Stimulated activated CD8-positive, alpha-beta memory T cell treated with anti-CD3 and anti-CD28 coated beads, Interleukin-4, amount 100 ng/mL, for 4 hours (primary cell): ENCODE measurements at places on chromosomes 13 and 19.

DNA sequence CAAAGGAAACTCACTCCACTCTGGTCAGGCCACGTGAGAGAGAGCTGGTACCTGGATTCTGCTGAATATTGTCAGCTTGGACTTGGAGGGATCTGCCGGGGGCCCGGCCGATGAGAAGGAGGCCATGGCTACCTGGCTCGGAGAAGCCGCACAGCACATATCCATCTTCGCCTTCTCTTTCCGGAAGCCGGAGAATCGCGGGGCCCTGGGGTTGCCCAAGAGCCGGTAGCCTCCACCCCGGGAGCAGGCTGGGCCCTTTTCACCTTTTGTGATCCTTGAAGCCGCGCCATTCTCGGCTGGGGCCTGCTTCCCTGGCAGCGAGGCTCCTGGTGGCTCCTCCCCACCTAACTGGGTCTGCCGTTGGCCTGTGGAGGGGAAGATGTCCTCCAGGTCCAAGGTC, 28.9 kb downstream of the ZNF541 start:
- no peak for DNase-seq

DNA sequence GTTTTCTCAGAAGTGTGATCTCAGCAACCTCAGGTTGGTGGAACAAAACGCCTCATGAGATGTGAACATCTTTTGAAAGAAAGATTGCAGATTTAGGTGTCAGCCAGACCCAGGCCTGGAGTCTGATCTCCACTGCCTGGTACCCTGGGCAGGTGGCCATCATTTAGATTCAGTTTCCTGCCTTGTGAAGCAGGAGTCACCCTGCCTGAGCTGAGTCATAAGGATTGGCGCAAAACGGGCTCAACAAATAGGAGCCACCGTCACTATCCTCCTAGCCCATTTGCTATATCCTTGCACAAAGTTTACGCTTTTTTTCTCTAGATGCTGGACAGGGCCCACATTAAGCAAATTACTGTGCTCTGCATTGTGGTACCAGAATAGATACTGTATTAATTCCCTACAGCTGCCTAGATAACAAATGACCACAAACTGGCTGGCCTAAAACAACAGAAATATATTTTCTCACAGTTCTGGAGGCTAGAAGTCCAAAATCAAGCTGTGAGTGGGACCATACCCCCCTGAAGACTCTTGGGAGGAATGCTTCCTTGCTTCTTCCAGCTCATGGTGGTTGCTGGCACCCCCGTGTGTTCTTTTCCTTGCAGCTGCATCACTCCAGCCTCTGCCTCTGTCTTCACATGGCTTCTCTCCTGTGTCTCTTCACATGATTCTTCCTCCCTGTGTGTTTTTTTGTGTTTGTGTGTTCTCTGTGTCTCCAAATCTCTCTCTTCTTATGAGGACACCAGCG, 38.2 kb downstream of the TNFSF11 start:
- no peak for DNase-seq

DNA sequence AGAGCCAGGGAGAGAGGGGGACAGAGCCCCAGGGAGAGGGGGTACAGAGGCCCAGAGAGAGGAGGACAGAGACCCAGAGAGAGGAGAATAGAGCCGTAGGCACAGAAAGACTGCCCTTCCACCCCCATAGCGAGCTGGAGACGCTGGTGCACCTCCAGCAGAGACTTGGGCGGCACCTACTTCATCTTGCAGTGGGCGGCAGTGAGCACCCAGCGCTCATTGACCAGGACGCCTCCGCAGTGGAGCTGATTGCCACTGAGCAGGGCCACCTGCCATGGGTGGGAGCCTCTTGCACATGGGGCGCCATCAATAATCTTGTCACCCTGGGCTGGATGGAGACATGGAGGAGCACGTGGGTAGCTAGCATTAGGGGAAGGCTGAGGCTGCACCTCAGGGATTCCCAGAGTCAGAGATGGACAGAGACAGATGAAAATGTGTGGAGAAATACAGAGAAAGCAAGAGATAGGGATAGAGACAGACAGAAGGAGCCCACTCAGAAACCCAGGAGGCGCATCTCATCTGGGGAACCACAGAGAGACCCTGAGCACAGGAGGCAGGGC, 2.0 kb downstream of the KLK7 start:
- no peak for DNase-seq

GRCh38 chr13:67416047-67416925, 186.2 kb upstream of the PCDH9 start:
- DNase-seq: no peak

DNA sequence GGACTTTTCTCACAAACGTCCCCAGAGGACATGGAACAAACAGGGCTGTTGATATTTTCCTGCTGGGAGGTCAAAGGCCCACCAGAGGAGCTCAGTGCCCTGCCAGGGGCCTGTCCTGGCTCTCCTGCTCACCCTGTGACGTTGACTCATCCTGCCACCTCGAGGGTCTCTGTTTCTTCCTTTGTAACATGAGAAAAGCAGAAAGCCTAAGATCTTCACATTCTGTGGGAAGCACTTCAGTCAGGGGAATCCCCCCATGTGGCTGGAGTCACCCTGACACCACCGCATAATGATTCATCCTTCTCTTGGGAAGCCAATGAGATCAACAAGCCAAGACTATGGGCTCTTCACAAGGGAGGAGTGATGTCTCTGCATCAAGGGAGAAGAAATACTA, 147.9 kb downstream of the KATNAL1 start:
- no peak for DNase-seq

DNA sequence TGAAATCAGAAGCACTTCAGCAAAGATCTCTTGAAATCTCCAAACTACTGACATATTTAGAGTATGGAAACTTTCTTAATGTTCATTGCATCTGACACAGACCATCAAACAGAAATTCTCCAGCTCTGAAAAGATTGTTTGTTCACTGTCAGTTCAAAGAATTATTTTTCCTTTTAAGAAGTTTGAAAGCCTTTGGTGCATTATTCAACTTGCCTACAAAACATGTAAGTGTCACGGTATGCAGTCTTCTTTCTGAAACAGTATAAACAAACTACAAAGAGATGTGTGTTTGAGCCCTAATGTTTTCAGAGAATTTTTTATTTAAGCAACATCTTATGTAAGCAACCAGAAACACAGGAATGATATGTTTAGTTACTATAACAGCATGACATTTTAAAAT, 125.4 kb downstream of the FGF14 start:
- DNase-seq: no peak

DNA sequence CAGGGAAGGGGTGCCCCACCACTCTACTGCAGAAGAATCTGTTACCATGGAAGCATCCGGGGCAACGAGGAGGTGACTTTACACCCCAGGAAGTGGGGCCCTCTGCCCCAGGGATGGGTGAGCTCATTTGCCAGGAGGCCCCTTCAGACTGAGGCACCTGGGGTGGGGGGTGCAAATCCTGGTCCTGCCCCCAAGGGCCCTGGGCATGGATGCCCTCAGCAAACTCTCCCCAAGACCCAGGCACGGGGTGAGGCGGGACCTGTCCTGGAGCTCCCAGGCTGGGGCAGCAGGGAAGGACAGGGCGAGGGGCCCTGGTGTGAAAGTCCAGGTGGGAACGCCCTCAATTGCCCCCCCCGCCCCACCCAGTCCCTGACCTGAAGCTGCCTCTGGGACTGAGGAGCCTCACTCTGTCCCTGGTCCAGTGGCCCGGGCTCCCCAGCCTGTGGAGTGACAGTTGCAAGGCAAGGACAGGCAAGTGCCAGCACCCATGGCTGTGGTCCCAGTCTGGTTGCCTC, 52.5 kb downstream of the C1QTNF9 start:
- DNase-seq: no peak

DNA sequence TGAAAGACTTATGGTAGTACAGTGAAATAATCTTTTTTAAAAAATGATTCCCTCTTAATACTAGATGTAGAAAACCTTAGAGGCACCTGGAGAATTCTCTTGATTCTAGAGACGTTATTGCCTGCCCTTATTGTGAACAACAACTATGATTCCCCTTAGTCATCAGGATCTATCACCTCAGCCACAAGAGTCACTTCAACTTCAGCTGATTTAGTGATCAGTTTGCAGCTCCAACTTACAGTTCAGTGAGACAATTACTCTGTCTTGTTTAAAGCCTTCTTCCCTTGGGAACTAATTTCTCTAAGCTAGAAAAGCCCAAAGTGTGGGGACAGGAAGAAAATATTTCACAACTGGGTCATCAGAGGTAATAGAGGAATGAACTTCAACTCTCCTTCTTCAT, 254.3 kb upstream of the SLITRK1 start:
- DNase-seq: no peak

DNA sequence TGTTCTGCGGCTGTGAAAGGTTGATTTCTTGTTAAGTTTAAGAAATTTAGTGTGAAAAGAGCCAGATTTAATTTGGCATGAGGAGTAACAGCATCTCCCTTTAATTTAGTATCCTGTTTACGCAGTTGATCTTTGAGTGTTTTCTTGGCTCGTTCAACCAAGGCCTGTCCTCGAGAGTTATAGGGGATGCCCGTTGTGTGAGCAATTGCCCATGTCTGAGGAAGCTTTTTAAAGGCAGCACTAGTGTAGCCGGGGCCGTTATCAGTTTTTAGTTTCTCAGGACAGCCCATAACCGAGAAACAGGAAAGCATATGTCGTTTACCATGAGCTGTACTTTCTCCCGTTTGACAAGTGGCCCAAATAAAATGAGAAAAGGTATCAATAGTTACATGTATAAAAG, 47.5 kb upstream of the ZNF43 start:
- DNase-seq: no peak

GRCh38 chr13:20118268-20119140, 42.3 kb downstream of the GJA3 start:
- DNase-seq: no peak

GRCh38 chr19:15114153-15114540, 6.9 kb downstream of the SYDE1 start:
- DNase-seq: no peak

DNA sequence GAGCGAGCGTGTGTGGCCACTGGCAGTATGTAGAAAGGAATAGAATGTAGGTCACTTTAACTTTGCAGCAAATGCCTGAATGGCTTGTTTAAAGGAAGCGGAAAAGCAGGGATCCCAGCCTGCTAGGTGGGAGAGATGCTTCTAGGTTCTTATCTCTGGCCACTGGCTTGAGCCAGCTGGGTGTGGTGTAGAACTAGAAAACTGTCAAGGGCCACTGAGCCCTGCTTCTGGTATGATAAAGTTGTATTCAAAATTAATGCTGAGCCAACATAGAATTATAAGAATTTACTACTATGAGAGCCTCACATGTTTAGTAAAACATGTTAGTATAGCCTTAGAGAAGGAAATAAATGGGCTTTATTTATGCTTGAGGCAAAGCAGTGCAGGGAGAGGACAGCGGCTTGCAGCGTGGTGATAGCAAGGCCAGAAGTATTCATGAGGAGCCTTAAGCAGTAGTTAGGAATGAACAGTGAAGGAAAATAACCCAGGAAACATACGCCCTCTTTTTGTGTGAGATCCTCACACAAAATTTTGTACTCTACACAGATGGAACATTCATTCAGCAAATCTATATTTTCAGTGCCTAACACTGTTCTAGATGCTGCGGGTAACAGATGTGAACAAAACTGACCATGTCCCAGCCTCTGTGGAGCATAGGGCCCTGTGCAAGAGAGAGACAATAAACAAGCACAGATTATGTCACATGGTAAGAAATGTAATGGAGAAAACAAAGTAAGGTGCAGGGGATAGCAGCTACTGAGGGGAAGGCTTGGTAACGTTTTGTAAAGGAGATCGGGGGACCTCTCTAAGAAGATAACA, 863.2 kb downstream of the DIAPH3 start:
- DNase-seq: no peak

DNA sequence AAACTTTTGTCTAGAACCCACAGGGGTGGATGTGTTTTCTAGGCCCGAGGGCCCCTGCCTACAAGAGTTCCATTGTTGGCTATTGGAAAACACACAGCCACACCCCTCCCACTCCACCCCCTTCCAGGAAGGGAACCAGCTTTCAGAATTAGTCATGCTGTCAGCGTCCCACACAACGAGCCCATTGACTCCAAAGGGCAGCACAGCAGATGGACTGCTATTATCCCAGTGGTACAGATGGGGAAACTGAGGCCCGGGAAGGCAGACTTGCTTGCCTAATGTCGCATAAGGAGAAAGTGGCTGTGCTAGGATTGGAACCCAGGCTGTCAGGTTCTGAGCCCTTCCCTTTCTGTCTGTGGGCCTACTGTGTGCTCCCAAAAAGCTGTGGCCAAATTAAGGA, 8.1 kb upstream of the FXYD3 start:
- no peak for DNase-seq

DNA sequence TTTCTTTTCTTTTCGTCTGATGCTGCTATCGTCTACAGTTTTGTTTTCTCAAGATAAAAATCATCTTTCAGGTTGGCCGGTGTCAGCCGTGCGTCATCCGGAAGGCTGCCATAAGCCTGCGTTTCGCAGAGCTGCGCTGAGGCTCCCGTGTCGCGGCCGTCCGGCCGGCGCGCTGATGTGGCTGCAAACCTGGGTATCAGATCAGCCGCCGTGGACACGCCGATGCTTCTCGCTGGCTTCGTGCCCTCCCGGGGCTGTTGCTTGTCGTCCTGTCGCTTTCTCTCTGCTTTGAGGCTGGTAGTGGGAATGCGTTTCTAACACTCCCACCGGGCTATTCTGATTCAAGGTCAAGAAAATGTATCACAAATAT, 45.9 kb upstream of the TFDP1 start:
- no peak for DNase-seq

- no peak for DNase-seq
These were observed 1437.9 kb downstream of the EFNB2 start for GRCh38 chr13:105097521-105097920.

- DNase-seq: no peak
These were observed 435.9 kb upstream of the SGCG start for GRCh38 chr13:22744688-22745452.

- DNase-seq: no peak
These were observed 968 bp upstream of the KL start for GRCh38 chr13:33015241-33015668.

DNA sequence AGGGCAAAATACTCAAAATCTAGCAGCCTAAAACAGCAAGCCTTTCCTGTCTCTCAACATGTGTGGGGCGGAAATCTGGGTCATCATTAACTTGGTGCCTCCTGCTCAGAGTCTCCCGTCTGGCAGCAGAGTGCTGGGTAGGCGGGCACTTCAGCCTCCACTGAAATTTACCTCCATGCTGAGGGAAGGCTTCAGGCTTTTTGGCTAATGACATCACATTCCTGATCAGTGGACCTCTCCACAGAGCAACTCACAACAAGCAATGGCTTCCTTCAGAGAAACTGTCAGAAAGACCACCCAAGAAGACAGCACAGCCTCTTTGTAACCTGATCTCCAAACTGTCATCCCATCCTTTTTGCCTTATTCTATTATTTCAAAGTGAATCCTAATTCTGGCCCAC, 1109.0 kb downstream of the UQCRFS1 start:
- no peak for DNase-seq

DNA sequence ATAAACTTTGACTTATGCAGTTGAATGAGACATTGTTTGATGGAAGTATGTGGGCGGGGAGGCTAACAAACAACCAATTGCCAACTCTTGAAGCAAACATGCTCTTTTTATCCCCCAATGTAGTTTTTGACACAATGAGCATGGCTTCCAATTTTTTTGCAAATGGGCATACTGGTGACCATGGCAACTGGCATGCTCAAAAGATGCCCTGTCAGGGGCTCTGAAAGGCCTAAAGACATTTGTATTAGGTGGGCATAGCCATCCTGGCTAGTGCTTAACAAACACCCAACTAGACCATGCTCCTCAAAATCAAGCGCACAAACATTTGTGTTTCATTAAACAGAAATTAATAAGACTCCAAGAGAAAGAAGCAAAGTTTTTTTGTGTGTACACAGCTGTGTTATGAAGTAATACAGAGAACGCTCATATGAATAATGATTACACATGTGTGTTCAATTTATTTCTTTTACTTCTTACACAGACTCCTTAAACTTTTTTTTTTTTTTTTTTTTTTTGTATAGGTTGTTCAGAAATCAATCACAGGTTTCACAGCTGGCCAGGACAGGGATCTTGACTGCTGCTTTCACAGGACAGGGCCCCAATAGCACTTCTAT, 95.6 kb downstream of the DLEU7 start:
- no peak for DNase-seq
